ENCODE measurements at places on chromosomes 2 and 18. TPM values are rescaled to one million over a fixed set of nuclear protein-coding genes. Genes with fewer than 3 reads are reported as not detected.

Gene GMPPA
- 33.9 TPM for total RNA-seq

Gene LIMS1
- total RNA-seq: 596 TPM

Gene DPYSL5
- not detected for total RNA-seq

Gene NEMP2
- total RNA-seq: 2.4 TPM

Gene UCN
- total RNA-seq: 0.38 TPM

Gene PPP1R1C
- under 0.01 TPM for total RNA-seq

Gene MAP3K19
- total RNA-seq: not detected

Gene GATA6
- 8.3 TPM for total RNA-seq

Gene COL4A4
- total RNA-seq: under 0.01 TPM

Gene IL1R2
- not detected for total RNA-seq

Gene SETBP1
- 9.3 TPM for total RNA-seq

Gene EMILIN1
- 1.4 TPM for total RNA-seq

Gene RAB6C
- total RNA-seq: not detected

Gene TFPI
- total RNA-seq: 693 TPM

Gene ATRAID
- 120 TPM for total RNA-seq

Measured in vein endothelial cell (primary cell).